Activated T-helper 1 cell treated with anti-CD3 and anti-CD28 coated beads, Interleukin-2, amount 50 U/mL, for 16 hours (primary cell): ENCODE measurements at places on chromosomes 1 and 21.

DNA sequence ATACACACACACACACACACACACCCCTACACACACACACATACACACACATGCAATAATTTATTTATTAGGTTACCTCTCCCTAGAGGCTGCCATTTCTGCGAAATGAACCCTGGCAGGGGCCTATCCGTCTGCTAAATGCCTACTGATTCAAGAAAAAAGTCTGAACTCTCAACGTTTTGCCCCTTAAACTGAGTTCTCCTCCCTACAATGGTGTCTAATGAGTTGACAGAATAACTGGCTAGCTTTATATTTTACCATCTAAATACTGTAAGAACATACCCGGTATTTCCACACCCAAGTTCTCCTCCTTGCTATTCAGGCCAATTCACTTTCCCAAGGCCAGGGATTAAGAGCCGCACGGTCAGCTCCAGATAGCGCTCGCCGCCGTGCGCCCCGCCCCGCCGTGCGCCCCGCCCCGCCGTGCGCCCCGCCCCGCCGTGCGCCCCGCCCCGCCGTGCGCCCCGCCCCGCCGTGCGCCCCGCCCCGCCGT, 339 bp upstream of the RNPC3 start:
- no peak for DNase-seq

- no peak for DNase-seq
Measured at GRCh38 chr1:98021126-98021525, 100.3 kb upstream of the DPYD start.

DNA sequence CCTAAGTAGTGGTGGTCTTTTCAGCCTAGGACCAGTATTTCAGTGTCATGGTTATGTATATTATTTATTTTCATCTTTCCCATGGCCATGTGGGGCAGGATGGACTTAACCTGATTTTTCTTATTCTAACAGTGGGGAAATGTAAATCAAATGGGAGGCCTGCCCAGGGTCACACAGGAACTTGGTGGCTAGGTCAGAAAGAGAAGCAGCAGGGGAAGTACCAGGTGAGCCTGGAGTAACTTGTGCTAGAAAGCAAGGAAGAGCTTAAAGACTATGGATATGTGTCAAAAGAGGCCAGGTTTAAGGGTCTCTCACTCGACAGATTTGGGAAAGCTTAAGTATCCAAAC, 936 bp downstream of the ZFP69B start:
- DNase-seq: no peak

DNA sequence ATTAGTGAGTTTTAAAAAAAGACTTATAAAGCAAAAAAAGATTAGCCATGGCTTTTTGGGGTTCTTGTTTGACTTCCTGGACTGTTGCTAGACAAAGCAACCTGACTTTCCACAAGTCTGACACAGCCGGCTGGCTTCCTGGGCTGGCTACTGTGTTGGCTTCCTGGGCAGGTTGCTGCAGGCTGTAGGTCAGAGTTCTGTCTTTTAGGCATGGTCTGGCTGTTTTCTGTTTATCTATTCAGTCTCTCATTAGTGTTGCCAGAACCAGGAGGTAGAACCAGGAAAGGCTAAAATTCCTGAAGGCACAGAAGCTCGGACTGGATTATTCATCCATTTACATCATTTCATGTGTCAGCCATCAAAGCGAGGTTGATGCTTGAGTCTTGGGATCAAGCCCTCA, 88.6 kb upstream of the SLC35F3 start:
- no peak for DNase-seq

- no peak for DNase-seq
Measured at GRCh38 chr21:18104802-18105201, 139.8 kb upstream of the CHODL start.

GRCh38 chr1:220391491-220391890, 119.2 kb upstream of the RAB3GAP2 start:
- DNase-seq: no peak
